ENCODE measurements at places on chromosomes 2 and 18.

GRCh38 chr2:56811401-56811800, 627.6 kb downstream of the CCDC85A start:
- no peak for DNase-seq

DNA sequence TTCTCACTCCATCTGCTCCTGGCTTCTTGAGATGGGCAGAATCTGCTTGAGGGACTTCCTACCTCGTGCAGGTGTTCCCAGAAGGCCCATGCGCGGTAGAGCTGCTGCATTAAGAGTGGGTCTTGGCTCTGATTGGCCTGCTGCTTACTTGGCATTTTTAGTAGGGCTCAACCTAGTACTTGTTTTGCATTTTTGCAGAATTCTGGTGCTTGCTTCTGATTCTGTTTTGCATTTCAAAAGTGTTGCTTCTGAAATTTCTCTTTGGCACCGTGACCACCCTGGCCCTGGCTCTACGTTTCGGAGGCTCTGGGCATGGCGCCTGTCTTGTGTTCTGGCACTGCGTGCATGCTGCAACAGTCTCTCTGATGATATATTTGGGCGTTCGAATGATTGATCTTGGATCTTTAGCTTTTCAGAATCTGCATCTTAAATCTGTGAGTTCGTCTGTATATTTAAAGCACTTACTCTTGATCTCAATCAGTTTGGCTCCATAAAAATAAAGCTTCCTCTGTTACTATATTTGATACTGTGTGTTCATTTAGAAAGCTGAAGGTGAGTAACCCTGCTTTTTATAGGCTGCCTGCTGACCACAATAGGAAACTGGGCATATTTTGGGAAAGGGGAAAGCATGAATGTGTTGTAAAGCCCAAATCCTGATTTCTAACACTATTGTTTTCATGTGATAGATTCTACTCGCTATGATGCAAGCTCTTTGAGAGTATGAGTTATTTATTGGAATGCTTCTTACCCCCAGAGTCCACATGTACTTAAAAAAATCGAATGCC, 22.2 kb downstream of the EFR3B start:
- no peak for DNase-seq

- DNase-seq, result no peak
These were observed 1268.6 kb downstream of the LRP1B start for GRCh38 chr2:140862181-140862580.

DNA sequence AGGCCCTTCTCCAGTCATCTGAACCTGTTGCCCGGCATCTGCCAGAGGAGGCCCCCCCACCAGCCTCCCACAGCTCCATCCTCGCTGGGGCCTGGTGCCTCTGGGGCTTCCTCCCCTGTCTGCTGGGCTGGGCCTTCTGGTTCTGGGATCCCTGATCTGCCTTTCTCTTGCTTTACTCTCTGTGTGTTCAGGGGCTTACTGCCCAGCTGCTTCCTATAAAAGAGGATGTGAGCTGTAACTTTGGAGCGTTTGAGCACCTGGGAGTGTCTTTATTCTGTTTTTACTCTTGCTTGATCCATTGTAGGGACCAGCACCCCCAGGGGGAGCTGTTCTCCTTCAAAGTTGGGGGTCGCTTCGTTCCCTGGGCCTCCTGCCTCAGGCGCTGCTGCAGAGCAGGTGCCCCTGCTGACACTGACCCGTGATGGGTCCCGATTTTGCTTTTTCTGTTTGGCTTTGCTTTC, 23.1 kb upstream of the FAHD2A start:
- no peak for DNase-seq

GRCh38 chr2:16141641-16141921, 201.2 kb downstream of the MYCN start:
- DNase-seq, result no peak

DNA sequence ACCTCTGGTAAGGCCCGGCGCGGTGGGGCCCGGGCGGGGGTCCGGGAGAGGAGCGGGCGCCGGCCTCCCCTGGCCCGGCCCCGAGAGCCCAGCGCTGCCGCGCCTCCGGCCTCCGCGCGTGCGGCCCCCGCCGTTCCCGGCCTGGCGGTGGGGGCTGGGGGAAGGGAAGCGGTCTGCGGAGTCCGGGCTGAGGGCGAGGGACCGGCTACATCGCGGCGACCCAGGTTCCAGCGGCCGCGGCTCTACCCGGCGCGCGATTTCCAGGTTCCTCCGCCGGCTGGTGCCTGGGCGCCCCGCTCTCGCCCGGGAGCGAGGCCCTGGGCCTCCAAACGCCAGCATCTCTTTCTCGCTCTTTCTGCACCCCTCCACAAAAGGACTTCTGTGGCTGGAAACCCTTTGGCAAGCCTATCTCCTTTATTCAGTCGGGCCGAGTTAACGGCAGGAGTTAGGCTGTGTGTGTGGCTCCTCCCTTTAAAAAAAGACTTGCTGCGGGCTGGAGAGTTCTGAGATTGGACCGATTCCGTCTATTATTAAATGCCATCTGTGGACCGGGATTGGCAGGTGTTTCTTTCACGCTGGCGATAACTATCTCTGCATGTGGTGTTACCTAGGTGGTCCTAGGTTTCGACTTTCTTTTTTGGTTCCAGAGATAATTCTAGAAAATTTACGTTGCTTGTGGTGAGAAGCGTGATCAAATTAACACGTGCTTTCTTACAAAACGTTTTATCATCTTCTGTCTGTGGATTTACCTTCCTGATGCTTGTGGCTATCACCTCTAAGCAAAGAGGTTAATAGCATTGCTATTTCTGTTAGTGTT, 592 bp downstream of the ME2 start:
- DNase-seq, result peak; percentile 23

DNA sequence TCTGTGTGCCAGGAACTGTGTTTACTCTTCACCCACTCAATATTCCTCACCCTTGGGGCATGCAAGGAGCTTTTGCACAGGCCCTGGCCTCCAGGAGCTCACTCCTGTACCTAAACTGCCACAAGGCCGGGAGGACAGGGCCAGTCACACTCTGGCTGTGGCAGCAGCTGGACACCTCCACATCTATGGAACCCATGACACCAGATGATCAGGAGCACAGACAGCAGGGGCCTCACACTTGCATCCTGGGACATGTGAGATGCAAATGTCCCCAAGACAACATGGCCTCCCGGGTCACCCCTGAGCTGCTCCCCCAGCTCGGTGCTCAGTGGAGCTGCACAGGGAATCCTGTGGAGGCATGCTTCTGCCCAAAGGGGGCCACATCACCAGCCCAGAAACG, 61.8 kb upstream of the SLC66A3 start:
- no peak for DNase-seq

GRCh38 chr2:120436885-120437603, 91.1 kb downstream of the INHBB start:
- peak; percentile 41 for DNase-seq

DNA sequence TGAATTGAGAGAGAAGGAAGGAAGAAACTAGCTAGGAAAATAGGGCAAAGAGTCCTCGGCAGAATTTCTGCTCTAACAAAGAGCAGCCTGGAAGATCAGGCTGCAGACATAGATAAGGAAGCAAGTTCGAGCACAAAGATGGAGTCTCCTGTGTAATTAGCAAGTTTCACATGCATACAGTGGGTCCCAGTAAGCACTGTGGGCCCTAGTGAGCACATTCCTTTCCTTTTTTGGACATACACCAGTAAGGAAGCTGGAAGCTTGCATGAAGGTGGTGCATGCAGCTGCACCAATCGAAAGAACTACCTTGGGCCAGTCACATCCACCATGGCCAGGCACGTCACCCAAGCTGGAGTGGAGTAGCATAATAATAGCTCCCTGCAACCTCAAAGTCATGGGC, 109.7 kb downstream of the NOL4 start:
- DNase-seq, result peak; percentile 13

- DNase-seq, result no peak
These were observed 83.9 kb upstream of the LRPPRC start for GRCh38 chr2:44079686-44080085.

DNA sequence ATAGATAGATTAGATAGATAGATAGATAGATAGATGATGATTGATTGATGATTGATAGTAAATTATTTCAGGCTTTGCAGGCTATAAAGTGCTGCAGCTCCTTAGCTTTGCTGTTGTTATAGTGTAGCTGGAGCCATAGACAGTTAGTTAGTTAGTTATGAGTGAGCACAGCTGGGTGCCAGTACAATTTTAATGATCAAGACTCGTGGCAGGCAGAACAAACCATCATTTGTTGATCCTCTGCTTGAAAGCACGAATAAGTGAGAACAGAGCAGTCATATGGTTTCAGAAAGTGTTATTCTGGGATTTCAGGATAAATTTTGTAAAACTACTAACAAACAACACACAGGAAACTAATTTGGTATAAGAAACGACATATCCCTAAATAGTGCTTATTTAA, 53.9 kb downstream of the THOC1 start:
- no peak for DNase-seq

DNA sequence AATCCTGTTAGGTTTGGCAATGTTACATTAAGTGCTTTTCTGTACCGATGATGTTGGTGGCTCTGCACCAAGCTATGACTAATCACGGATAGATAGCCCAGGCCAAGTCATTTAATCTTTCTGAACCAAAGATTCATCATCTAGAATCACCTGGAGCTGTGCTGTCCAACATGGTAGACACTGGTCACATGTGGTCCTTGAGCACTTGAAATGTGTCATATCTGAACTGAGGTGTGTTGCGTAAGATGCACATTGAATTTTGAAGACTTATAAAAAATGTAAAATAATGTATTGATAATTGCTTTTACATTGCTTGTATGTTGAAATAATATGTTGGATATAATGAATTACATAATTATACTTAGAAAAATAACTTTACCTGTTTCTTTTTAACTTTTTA, 39.8 kb upstream of the NXPH2 start:
- no peak for DNase-seq

DNA sequence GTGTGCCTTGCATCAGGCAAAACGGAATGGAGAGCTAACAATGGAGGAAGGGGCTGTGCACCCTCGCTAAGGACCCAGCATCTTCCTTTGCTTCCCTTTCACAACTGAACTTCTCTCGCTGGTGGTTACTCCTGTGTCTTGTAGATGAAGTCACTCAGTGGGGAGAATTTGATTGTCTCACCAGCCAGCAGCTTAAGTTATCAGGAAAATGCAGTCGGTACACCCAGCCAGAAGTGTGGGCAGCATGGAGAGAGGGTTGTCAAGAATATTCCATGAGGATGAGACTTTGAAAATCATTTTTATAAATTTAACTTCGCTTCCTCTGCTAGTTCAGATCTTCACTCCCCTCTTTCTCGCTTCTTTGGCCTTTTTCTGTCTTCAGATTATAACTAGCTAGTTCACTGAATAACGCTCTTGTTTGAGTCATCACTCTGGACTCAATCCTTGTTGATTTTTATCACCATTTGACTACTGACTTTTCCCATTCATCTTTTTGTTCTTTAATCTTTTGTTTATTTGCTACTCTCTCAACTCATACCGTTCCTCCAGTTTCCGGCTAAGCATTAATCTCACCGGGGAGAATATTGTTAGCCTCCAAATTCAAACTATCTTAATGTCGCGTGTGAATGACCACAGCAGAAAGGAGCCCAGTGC, 221.7 kb downstream of the CD226 start:
- DNase-seq, result peak; percentile 24

DNA sequence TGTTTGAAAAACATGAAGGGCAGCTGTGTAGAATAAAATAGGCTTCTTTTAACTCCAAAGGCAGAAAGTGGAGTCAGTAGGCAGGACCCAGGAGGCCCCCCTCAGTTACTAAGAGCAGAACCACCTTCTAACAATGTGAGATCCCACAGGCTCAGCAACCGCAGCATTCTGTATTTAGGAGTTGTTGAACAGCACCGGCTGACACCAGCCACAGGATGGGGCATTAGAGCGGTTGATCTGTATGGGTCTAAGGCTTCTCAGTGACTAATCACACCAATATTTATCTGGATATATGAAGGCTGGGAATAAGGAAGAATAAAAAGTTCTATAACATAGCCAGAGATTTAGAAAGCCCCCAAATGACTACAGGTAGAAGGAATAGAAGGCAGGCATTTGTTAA, 51.7 kb downstream of the MYO5B start:
- no peak for DNase-seq

- no peak for DNase-seq
These were observed 47.0 kb downstream of the CYP27C1 start for GRCh38 chr2:127173057-127173456.

DNA sequence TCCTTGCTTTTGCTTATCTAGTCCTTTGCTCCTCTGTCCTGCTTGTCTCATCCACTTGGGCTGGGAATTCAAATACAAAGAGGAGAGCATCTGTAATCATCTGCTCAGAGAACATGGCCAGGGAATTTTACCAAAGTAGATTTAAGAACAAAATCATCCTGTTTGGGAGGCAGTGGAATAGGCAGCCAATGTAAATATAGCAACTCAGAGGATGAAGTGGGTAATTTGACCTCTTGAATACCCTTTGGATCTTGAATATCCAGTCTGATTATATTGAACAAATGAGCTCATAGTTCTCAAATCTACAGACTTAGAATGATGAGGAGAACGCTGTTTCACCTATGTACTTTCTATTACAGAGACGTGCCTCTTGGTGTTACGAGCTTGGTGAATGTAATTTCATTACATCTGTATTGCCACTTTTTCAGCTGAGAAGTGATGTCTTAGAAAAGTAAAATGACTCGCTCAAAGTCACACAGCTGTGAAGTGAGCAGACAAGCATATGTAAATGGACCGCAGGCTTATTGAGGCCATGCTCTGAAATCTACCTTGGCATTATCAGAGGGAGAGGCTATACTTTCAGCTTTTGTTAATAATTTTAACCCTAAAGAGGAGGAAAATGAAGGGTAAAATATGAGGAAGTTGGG, 266.3 kb downstream of the MTX2 start:
- no peak for DNase-seq

GRCh38 chr2:226643030-226643945, 156.3 kb downstream of the IRS1 start:
- no peak for DNase-seq

GRCh38 chr2:84958135-84959059, 12.6 kb upstream of the KCMF1 start:
- DNase-seq, result peak; percentile 92

- DNase-seq, result no peak
These were observed 8.8 kb downstream of the HDAC4 start for GRCh38 chr2:239392072-239392357.

DNA sequence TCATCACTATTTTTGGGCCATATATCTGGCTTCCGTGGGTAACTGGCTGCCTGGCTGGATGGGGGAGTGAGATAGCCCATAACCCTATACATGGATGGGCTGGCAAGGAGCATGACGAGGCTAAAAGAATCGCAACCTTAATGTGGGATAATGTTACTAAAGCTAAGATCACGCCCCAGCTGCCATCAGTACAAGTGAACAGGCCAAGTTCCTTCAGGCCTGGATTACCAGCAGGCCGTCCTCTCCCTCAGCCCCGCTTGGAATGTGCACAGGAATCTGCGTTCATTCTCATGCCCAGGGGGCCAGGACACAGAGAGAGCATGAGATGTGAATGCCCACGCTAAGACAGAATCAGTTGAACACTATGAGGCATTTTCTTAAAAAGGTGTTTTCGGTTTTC, 34.7 kb downstream of the RMC1 start:
- DNase-seq, result no peak

GRCh38 chr2:20494241-20494640, 47.4 kb downstream of the RHOB start:
- peak; percentile 15 for DNase-seq

- DNase-seq, result no peak
These were observed 366.9 kb upstream of the ZEB2 start for GRCh38 chr2:144886862-144887261.
